ENCODE measurements at places on chromosomes 12 and 14. TPM values are rescaled to one million over a fixed set of nuclear protein-coding genes. Genes with fewer than 3 reads are reported as not detected.

- DNase-seq: no peak
Measured at GRCh38 chr12:38555620-38556591, 239.3 kb downstream of the ALG10B start.

DNA sequence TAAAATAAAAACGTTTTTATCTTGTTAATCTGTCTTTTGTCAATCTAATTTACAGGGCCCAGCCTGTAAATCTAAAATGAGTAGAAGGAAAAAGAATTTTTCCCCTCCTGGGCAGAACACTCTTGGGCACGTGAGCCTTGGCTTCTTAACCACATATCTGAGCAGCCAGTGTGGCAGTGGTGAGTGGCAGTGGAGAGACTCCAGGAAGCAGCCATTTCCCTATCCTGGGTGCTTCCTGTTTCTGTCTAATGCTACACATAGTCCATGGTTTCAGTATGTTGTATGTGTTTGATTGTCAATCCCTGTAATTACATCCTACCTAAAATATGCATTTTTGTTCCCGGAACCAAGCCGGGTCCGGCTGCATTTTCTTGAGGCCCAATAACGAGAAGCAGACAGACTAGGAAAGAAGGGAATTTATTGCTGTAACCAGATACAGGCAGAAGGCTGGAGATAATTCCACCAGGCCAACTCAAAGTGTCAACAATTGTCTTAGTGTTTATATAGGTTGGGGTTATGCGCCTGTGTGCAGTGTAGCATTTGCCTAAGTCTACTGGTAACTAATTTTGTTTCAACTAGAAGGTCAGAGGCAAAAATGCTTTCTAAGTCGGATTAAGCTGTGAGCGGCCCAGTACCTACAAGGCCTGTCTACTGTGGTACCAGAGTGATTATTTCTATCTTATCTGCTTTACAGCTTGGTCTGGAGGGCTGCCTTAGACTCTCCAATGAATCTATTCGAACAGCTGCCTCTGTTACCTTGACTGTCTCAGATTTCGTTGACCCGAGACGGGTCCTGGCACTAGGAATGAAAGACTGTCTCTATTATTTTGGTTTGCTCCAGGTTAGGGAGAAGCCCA, 82.4 kb upstream of the RESF1 start:
- DNase-seq: no peak

TARBP2 gene
- total RNA-seq: 21.8 TPM

- no peak for DNase-seq
Measured at GRCh38 chr14:23629832-23630396, 6.2 kb upstream of the DHRS2 start.

GRCh38 chr12:51818566-51819300, 29.8 kb downstream of the FIGNL2 start:
- DNase-seq: no peak

Measured in Calu3 (cell line).